ENCODE measurements at places on chromosomes 12 and 14.

DNA sequence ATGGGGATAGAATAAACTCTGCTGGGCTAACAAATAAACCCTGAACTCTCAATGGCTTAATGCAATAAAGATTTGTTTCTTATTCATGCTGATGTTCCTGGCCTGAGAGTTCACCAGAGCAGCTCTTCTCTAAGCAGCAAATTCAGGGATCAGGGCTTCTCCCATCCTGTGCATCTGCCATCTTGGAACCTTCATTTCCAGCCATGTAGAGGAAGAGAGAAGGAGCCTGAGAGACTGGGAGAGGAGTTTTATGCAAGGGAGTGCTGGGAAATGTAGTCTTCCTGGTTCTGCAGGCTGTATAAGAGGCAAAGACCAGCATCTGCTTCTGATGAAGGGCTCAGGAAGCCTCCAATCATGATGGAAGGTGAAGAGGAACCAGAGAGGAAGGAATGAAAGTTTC, 20.6 kb upstream of the APOLD1 start:
- no peak for DNase-seq

DNA sequence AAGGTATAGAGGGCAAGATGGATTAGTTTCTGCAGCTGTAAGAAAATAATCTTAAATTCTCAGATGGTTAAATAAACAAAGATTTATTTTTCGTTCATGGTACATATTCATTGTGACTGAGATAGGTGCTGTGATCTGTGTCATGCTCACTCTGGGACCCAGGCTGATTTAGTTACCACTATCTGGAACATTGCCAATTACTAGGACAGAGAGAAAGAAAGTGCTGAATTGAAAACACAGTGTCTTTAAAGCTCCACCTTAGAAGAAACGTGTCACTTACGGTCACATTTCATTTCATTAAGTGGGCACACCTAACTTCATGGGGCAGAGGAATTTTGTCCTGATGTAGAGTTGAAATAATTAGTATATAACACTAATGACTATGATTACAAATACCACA, 430.0 kb downstream of the CCDC91 start:
- DNase-seq = no peak

DNA sequence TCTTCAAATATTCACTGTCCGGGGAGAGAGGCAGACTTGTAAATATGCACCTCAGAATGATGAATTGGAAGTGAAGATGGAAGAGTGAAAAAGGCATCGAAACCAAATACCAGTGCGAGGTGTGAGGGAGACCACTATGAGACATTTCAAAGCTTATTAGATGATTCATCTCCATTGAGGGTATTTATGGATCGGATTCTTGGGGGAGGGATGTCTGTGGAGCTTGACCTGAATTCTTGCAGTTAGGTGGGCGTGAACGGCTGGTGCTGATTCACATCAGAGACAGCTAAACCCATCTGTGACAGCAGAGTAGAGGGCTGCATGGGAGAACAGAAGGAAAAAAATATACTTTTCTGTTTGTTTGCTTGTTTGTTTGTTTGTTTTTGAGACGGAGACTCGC, 677.2 kb downstream of the AACS start:
- no peak for DNase-seq

DNA sequence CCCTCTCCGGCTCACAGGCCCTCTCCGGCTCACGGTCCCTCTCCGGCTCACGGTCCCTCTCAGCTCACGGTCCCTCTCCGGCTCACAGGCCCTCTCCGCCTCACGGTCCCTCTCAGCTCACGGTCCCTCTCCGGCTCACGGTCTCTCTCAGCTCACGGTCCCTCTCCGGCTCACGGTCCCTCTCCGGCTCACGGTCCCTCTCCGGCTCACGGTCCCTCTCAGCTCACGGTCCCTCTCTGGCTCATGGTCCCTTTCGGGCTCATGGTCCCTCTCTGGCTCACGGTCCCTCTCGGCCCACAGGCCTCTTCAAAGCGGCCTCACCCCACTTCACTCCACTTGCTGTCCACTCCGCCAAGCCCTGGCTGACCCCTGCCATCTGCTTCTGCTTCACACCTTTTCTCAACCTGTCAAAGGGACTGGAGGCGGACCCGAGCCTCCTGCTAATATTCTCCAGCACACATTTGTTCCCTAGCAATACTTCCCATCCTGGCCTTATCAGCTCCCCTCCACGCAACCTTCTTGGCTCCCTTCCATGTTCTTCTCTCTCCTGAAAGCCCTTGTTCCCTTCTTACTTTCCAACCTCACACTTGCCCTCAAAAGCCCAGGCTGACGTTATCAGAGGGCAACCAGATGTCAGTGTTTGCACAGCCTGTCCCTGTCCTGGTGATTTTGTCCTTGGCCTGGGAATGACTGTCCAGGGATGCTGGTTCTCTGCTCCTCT, 176.7 kb downstream of the CALM1 start:
- no peak for DNase-seq
